ENCODE measurements at places on chromosomes 6 and 20.

DNA sequence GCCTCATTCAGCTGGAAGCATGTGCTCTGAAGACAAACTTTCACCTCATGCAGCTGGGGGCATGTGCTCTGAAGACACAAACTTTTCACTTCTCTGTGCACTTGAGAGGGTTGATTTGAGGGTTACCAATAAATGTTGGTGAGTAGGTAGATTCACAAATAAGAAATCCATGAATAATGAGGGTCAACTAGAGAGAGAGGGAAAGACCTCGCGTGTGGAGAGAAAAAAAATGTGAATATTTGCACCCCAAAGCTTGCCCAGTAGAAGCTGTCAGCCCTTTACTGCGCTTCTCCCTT lies 43.4 kb downstream of the PSMB1 start:
- DNase-seq, result no peak

DNA sequence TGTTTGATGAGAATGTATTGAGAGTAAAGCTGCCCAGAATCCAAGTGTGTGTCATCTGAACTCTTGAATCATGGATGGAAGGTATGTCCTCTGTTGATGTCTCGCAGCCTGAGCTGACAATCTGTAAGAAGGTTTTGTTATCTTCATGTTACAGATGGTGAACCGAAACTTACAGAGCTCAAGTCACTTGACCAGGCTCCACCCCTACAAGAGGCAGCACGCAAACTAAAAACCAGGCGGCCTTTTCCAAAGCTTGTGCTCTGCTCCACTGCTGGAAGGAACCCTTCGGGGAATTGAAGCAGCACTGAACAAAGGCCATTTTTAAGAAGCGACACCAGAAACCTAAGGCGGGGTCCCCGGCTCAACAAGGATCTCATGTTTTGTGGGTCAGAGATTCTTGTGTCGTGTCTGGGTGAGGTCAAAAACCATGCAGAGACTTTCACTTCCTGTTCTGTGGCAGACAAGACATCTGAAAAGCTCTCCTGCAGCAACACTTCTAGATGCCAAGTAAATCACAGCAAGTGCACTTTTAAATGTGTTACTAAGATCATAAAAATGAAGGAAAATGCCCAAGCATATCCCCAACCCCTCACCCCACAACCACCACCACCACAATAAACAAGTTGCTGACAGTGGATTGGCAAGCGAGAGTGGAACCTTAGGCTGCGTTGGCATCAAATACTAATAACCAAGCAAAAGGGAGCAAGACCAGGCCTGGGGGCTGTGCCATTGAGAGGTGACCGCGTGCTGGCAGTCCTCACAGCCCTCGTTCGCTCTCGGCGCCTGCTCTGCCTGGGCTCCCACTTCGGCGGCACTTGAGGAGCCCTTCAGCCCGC lies 27.3 kb downstream of the NQO2 start:
- DNase-seq, result no peak

- DNase-seq, result no peak
These were observed 457.1 kb downstream of the HACE1 start for GRCh38 chr6:104402572-104402971.

GRCh38 chr20:19750907-19751636 lies 7.0 kb upstream of the RIN2 start:
- no peak for DNase-seq
